ENCODE measurements at places on chromosomes 2 and 18.

- no peak for DNase-seq
These were observed 116.4 kb downstream of the ZNF516 start for GRCh38 chr18:76378526-76379215.

GRCh38 chr2:27833931-27834330 lies 56.3 kb downstream of the RBKS start:
- no peak for DNase-seq

DNA sequence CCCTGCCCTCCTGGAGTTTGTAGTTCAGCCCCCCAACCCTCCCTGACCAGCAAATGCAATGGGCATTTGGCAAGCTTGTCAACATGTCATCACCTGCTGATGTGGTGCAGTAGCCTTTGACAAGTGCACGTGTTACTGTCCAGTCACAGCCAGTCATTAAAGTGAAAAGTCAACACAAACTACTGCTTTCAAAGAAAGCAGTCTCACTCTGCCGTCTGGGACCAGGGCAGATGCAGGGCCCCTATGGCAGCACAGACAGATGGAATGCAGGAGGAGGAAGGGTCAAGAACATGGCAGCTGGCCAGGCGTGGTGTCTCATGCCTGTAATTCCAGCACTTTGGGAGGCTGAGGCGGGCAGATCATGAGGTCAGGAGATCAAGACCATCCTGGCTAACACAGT lies 222.4 kb upstream of the OSR1 start:
- DNase-seq: no peak

DNA sequence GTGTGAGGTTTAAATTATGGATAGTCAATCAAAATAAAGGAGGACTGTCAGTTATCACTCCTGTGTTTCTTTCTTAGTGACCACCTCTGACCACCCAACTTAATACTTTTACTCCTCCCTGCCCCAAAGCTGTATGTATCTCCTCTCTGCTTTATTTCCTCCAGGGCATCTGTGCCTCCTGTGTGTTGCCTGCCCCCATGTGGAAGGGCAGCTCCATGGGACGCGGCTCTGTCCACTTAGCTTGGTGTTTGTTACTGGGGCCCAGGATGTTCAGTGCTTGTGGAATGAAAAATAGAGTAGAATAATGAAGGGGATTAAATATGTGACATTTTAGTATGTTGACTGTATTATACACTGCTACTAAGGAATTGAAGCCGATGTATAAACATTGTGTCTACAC lies 9.8 kb downstream of the ACP1 start:
- DNase-seq: no peak

DNA sequence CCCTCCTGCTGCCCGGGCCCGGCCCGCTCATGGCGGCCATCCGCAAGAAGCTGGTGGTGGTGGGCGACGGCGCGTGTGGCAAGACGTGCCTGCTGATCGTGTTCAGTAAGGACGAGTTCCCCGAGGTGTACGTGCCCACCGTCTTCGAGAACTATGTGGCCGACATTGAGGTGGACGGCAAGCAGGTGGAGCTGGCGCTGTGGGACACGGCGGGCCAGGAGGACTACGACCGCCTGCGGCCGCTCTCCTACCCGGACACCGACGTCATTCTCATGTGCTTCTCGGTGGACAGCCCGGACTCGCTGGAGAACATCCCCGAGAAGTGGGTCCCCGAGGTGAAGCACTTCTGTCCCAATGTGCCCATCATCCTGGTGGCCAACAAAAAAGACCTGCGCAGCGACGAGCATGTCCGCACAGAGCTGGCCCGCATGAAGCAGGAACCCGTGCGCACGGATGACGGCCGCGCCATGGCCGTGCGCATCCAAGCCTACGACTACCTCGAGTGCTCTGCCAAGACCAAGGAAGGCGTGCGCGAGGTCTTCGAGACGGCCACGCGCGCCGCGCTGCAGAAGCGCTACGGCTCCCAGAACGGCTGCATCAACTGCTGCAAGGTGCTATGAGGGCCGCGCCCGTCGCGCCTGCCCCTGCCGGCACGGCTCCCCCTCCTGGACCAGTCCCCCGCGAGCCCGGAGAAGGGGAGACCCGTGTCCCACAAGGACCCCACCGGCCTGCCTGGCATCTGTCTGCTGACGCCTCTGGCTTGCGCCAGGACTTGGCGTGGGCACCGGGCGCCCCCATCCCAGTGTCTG lies 767 bp downstream of the RHOB start:
- DNase-seq: no peak

- peak; percentile 65 for DNase-seq
These were observed 133.7 kb downstream of the RHBDD1 start for GRCh38 chr2:226969417-226970080.

DNA sequence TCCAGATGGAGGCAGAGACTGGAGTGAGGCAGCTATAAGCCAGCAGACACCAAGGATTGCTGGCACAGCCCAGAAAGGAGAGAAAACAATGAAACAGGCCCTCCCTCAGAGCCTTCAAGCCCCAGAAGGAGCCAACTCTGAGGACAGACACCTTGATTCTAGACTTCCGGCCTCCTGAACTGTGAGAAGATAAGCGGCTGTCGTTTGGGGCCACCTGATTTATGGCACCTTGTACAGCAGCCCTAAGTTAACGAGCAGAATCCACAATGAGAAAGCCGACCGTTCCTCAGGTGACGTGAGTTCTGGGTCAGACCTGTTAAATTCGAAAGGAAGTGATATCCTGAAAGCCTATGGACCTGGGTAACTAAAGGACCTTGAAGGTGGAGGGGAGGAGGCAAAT lies 7.3 kb upstream of the CNDP2 start:
- no peak for DNase-seq

GRCh38 chr2:218399391-218400166 lies at the start of gene CTDSP1:
Gene CTDSP1, plus strand, starts transcription at chr2:218399868. Its CDS starts 223 bp downstream, at chr2:218400091.
- DNase-seq: peak; percentile 85
